ENCODE measurements at places on chromosomes 2 and 18.
A peak's percentile ranks its signal among the peaks of the same experiment; 100 is the strongest.

DNA sequence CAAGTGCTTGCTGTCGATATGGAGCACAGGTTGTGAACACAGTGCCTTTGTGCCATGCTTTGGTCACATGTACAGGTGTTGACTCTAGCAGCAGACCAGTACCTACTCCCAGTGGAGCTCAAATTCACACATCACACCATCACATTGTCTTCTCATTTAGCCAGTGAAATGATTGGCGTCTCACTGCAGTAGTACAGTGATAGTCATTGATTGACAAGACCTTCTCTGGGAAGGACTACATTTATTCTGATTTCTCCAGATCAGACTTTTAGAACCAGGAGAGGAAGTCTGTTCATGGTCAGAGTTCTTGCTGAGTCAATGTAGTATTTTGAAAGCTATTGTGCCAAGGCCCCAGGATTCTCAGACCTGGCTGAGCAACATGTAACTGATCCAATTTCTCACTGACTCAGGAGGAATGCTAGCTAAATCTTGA lies 75.2 kb downstream of the FMNL2 start:
- no peak for DNase-seq

DNA sequence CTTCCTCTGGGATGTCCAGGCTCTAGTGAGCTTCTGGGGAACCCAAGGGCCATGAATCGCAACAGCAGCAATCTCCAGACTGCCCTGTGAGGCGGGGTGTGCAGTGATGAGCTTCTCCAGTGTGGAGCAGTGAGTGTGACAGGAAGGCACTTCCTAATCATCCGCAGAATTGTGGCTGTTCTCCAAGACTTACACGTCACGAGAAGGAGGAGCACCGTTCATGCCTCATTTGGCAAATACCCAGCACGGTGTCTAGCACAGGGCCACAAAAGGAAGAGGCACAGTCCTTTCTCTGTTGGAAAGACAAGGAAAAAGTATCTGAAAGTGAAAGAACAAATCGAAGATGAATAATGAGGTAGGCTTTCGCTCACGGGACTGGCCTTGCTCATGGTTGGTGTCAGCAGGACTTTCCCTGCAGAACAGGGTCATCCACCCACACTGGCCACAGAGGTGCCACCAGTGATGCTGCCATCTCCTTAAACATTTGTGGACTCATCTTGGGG lies 125.1 kb upstream of the HAAO start:
- peak; percentile 50 for DNase-seq

DNA sequence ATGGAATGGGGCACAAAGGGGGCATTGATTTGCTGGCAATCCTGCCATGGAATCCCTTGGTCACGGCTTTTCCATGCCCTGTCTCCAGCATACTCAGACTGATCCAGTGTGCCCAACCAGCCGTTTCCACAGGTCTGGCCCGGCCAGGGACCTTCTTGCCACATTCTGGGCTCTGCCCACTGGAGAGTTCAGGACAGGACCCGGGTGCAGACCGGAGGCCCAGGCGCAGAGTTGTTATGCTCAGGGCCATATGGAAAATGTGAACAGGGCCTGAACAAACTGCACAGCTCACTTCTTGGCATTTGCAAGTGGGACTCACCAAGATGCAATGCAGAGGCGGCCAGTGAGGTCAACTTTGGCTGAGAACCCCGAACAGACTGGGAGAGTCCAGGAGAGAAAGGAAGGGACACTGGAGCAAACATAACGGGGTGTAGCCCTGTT lies 15.6 kb upstream of the ASAP2 start:
- peak; percentile 89 for DNase-seq

GRCh38 chr2:179107737-179108136 lies 57.8 kb upstream of the CCDC141 start:
- DNase-seq, result no peak

DNA sequence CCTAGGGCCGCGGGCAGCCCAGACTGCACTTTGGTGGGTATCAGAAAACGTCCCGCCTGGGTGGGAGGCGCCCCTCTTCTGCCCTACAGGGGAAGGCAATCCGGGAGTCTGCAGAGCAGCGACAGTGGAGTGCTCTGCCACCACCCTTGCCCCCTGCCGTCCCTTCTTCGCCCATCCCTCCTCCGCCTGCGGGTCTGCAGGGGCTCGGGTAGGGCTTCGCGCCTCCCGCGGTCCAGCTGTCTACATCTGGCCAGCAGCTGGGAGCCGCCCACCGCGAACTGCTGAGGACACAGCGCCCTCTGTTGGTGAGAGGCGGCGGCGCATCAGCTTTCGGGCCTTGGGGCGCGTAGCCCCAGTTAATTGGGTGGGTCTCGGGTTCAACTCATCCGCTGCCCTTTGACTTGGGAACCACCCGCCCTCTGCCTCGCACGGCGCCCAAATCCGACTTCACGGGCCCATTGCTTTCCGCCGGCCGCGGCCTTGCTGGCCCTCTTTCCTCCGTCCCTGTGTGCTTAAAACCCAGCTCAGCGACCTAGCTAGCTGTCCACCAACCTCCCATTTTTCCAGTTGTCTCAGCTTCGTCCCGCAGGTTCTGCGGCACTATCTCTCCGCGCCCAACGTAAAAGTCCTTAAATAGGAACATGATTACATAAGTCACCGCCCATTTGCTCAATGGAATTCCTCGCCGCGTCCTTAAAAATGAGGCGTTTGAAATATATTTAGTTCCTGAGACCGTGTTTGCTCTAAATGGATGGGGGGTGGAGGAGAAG lies 17.6 kb downstream of the WNT10A start:
- peak; percentile 89 for DNase-seq

DNA sequence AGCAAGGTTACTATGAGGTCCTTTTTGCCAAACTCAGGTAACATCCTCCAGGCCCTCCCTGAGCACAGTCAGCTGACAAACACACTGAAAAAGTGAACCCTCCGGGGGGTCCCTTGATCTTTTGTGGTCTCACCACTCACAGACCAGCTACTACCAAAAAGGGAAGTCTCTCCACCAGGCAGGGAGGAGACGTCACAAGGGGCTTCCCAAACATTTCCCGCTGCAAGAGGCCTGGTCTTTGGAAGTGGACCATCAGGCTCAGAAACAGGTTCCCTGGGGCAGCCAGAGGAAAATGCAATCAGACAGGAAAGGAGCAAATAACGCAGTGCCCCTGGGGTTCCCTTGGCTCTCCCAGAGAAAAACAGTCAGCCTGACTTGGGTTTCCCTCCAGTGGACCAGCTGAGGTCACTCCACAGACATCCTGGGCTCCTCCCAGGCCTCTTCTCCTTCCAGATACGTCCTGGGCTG lies 38.7 kb upstream of the POMC start:
- no peak for DNase-seq

GRCh38 chr18:228586-228985 lies 39.3 kb downstream of the THOC1 start:
- DNase-seq, result peak; percentile 16

- DNase-seq, result no peak
Measured at GRCh38 chr2:10417551-10418335, 30.4 kb downstream of the ODC1 start.

- no peak for DNase-seq
Measured at GRCh38 chr18:79413426-79413825, 17.7 kb downstream of the NFATC1 start.

DNA sequence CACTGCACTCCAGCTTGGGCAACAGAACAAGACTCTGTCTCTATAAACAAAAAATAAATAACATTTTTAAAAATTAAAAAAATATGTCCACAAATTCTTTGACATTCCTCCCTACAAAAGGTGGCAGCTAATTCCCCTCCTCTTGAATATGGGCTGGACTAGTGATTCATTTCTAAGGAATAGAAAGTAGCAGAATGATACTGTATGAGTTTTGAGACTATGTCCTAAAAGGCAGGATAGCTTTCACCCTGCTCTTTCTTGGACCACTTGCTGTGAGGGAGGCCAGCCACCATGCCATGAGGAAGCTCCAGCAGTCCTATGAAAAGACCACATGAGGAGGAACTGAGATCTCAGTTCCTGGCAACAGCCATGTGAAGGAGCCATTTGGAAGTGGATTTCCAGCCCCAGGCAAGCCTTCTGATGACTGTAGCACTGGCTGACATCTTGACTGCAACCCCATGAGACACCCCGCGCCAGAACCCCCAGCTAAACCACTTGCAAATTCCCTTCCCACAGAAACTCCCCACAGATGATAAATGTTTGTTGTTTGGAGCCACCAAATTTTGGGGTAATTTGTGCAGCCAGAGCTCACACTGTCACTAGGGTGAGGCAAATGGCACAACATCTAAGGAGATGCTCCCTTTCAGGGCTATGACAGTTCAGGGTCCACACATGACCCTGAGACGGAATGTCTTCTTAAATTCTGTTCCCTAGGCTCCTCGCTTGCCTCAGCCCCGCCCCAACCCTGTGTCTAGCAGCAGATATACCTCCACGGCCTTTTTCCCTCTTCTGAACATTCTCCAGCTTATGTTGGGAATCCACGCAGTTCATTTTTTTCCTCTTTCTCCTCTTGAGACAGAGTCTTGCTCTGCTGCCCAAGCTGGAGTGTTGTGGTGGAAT lies 17.1 kb upstream of the ATOH8 start:
- no peak for DNase-seq

DNA sequence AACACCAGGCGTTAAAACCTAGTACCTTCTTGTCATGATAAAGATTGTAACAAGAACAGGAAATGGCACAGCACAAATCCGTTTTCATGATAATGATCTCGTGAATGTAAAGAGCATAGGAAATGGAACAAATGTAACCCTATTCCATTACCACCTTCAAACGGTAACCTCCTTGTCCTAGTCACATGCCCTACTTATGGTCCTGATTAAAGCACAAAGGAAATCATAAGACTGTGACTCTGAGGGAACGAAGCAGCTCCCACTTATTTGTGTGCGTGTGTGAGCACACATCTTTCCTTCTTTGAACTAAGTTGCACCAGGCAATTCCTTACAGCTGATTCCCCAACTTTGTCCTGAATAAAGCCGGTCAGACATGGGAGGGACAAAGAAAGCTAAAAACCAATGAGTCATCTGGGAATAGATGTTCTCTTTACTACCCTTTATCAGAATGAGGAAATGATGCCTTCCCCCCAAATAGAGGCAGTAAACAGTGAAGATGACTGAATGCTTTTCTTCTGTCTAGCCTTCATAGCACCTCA lies 192.6 kb downstream of the IKZF2 start:
- no peak for DNase-seq

- DNase-seq, result peak; percentile 17
Measured at GRCh38 chr18:34738175-34738894, 28.2 kb downstream of the DTNA start.

GRCh38 chr2:21486445-21486844 lies 362.7 kb downstream of the TDRD15 start:
- DNase-seq, result no peak

- no peak for DNase-seq
Measured at GRCh38 chr18:76979111-76979751, 153.4 kb downstream of the MBP start.

- no peak for DNase-seq
Measured at GRCh38 chr18:62693659-62694058, 21.7 kb upstream of the PHLPP1 start.

GRCh38 chr2:42116195-42117181 lies 52.7 kb upstream of the EML4 start:
- no peak for DNase-seq

- DNase-seq, result no peak
Measured at GRCh38 chr2:157415591-157416101, 28.2 kb downstream of the CYTIP start.

- no peak for DNase-seq
Measured at GRCh38 chr2:24022975-24023575, 13.2 kb downstream of the MFSD2B start.

DNA sequence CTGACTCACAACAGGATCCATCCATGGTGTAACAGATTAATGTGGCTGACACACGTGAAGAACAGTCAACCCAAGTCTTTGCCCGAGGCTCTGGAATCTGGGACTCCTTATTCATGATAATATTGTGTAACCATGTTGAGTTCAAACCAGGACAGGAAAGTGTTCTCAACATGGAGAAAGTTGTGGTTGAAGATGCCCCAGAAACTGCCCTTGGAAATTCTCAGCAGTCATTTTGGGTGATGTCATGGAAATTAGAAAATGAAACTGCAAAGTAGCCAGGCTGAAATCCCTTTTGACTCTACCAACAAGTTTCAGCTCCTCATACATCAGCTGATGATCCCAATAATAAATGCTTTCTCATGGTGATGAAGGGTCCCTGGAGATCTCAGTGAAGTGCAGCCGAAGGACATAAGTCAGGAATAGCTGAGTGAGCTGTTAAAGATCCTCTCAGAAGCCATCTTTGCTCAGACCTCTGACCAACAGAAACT lies 307.7 kb downstream of the TNS1 start:
- DNase-seq, result peak; percentile 78

DNA sequence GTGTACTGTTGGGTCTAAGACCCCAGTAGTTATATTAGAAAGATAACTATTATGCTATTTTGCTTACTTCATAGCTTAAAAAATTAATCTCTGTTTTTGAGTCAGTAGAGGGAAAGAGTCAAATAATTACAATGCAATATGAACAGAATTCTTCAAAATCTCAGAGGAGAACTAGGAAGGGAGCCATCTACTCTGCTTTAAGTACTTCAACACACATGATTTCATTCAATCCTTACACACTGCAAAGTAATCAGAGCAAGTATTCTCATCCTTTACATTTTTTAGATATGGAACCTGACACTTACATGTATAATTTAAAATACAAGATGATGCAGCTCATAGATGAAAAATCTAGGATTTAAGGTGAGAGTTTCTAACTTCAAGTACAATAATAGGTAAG lies 27.7 kb downstream of the COL5A2 start:
- no peak for DNase-seq

DNA sequence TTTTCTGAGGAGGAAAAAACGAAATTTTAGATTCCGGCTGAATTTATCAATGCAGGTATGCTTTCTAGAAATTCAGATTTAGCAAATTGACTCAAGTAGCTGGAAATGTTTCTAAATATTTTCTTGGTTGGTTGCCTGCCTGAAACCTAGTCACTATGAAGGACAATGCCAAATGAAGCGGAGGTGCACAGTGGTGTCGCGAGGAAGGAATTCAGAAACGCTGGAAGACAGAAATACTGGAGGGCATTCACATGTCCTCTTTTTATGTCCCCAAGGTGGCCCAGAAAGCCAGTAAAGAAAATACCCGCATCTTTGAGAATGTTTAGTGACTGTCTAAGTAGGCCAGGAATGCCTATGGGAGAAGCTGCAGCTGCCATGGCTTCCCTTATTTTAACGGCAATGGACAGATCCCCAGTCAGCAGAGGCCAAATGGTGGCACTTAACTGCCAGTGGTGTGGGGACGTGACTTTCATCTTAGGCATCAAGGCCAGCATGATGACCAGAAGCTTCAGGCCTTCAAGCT lies 15.8 kb upstream of the EFR3B start:
- DNase-seq, result no peak

GRCh38 chr2:62743506-62743905 lies 38.0 kb downstream of the EHBP1 start:
- no peak for DNase-seq

- DNase-seq, result no peak
Measured at GRCh38 chr2:232325324-232326273, 53.0 kb upstream of the ALPP start.

GRCh38 chr2:237421542-237422116 lies 7.7 kb upstream of the COL6A3 start:
- peak; percentile 75 for DNase-seq

GRCh38 chr2:60223859-60224258 lies 329.6 kb downstream of the BCL11A start:
- no peak for DNase-seq

- peak; percentile 25 for DNase-seq
Measured at GRCh38 chr2:85308896-85309555, 18.8 kb downstream of the TGOLN2 start.
